Activated CD4-positive, alpha-beta T cell treated with anti-CD3 and anti-CD28 coated beads for 24 hours (primary cell): ENCODE measurements at places on chromosomes 4 and X.

GRCh38 chr4:101973361-101973760, 182.8 kb downstream of the BANK1 start:
- no peak for DNase-seq

GRCh38 chr4:146098397-146098796, 77.1 kb upstream of the LSM6 start:
- DNase-seq = no peak

GRCh38 chr4:40825014-40825838, 75.5 kb downstream of the NSUN7 start:
- no peak for DNase-seq

DNA sequence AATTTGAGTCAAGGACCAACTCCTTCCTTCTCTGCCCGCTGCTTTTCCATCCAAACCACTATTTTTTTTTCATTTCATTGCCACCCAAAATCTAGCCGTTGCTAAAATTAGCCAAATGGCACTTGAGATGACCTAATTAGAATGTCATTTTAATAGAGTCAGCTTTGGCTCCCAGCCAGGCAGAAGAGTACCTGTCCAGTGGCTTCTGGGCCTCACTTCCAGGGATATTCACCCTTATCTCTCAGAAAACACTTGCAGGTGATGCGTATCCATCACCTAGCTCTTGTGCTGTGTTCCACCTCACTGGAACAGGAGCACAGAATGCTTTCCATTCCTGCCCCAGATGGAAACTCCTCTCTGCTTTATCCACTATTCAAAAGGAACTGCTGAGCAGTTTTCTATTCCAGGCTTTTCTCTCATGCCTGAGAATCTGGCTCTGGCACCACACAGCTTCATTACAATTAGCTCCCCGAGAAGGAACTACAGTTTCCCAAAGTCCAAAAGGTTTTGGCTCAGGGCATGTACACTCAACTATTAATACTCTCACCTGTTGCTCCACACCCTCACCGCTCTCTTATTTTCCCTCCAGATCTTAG, 18.5 kb downstream of the MAGEA9B start:
- no peak for DNase-seq

DNA sequence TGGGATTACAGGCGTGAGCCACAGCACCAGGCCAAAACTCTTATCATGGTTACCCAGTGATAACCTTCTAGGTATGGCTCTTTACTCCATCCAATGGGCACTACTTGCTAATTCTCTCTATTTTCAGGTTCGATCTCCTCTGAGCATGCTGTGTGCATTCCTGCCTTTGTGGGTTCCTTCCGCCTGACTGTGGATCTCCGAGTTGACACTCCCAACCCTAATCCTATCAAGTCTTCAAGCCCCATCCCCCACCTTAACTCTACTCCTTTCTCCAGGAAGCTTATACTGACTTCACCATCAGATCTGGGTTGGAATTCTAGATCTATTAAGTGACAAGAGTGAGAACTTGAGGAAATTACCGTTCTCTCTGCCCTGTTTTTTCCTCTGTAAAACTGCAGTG, 64.6 kb downstream of the ZAR1 start:
- no peak for DNase-seq

GRCh38 chr4:47106561-47106960, 75.2 kb downstream of the GABRB1 start:
- DNase-seq = no peak

- no peak for DNase-seq
Observed at GRCh38 chrX:33128048-33128805, 83.1 kb downstream of the DMD start.

DNA sequence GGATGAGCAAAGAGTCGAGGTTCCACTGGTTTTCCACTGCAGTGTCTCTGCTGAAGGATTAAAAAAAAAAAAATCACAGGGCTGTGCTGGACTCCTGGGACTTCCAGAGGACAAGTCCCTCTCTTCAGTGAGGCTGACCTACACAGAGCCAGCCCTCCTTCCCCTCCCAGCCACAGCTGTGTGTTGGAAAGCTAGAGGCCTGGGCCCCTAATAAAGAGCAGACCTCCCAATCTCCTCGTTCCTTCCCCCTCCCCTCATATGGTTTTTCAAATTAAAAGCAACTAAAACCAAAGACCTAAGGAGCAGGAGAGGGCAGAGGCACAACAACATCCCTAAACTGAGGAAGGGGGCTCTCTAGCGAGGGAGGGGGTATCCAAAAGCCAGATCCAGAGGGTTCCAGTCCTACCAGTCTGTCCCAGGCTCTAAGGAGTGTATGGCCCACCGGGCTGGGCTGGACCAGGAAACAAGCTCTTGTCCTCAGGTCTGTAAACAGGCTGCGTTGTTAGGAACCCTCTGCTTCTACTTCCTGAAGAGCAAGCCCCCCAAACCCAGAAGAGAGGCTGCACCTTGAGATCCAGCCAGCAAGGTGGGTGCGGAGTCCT, 4.0 kb upstream of the PDGFRA start:
- no peak for DNase-seq

DNA sequence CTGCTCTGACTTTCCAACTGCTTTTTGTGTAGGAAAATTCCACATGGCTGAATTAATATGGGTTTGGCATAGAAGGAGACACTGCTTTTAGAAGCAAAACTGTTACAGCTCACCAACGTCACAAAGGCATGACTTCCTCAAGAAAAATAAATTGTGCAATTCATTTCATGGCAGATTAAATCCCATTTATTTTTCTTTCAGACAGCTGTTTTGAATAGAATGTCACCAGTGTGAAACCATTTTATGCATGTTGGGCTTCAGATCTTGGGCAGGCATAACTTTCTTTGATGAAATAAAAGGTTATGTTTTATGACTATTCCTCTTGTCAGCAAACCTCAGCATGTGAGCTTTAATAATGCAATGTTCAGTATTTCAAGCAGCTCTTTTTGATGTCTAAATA, 542.8 kb downstream of the GALNTL6 start:
- DNase-seq = no peak

DNA sequence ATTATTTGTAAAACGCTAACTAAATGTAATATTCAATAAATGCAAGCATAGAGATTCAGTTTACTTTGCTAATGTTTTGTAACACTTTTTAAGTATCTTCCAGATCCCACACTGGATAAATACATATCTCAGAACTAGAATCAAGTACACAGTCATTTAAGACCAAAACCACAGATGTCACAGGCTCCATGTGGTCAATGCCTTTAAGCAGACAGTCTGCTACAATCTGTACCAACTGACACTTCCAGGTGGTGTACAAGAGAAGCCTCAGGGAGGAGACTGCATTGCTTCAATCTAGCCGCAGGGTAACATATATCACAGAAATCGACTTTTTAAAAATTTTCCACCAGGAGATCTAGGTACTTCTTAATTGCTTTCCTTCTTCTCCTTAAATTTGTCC, 229.6 kb upstream of the DIAPH2 start:
- no peak for DNase-seq

DNA sequence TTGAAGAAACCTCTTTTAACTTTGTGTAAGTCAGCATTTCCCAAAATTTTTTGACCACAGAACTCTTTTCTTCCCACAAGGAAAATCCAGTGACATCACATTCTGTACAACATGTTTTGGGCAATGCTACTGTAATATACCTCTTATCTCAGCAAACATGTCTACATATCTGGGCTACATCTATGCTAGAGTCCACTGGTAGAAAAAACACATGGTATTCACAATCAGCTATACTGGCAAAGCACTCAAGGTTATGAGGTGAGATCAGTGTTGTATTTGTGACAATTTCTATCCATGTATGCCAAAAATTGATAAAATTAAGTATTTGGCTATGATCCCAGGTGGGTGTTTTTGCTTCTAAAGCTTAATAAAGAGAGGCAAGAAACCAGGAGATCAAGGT, 98.0 kb downstream of the ATP11C start:
- DNase-seq = no peak

- DNase-seq = no peak
Observed at GRCh38 chrX:54248309-54248708, 65.3 kb upstream of the FAM120C start.

DNA sequence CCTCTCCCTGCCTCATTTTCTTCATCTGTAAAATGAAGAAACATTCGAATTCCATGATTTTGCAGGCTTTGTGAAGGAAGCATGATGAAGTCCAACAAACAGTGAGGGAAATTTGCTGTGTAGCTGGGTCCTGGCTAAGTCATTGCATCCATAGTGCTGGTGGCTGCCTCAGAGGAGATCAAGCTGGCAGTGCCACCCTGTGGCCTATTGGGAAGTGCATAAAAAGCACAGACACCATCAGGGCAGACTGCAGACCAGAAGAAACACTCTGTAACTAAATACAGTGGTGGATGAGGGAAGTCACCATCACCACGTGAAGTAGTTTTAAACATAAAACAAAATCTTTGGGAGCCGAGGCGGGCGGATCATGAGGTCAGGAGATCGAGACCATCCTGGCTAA, 40.7 kb upstream of the DDX3X start:
- DNase-seq = no peak

- DNase-seq = no peak
Observed at GRCh38 chr4:142809559-142809958, 36.5 kb downstream of the INPP4B start.
